ENCODE measurements at places on chromosomes 1 and 21.

GRCh38 chr1:40153073-40153770 lies 8.0 kb upstream of the RLF start:
- no peak for DNase-seq

- DNase-seq = no peak
Measured at GRCh38 chr21:43644609-43645008, 14.7 kb downstream of the HSF2BP start.

- DNase-seq = no peak
Measured at GRCh38 chr21:31566611-31567010, 92.9 kb upstream of the SOD1 start.

- DNase-seq = no peak
Measured at GRCh38 chr1:7356079-7356478, 415.0 kb upstream of the VAMP3 start.

GRCh38 chr1:5393603-5394002 lies 598.6 kb downstream of the NPHP4 start:
- DNase-seq = no peak

DNA sequence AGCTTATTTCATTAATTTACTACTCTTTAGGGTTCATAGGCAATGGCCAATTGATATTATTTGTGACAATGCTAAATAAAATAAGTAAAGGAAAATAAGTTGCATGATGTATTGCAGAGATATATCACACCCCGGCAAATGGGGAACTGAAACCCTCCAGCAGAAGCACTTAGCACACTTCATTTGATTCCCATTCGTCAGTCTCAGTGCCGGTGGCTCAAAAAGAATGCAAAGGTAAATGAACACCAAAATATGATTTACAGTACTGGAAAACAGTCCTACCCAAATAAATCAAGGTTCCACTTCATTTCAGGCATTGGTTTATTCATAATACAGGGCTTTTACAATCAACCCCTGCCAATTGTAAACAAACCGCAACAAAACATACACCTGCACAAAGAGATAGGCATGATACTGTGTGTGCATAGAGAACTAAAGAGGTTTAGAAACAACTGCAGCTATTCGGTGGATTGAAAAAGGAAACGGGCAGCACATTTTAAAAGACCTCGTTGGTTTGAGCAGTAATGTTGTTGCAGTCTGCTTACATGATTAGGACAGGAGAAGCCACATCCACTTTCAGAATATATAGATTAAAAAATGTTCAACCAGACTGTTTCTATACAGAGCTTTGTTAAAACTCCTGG lies 1019.2 kb downstream of the TTLL7 start:
- no peak for DNase-seq

DNA sequence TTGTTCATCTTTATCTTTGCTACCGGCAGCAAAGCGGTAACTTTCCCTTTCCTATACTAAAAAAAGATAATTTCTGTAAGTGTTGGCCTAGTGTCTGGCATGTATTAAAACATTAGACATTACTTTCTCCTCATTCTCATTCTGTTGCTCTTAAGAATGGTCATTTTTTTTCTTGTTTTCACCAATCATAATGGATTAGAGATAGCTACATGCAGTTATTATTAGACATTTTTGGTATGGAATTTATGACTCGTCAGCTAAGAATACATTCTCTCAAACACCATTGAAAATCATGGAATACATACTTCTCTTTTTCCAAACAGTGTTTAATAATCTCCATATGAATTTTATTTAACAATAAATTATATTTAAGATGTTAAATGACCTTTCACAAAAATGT lies 1154.6 kb downstream of the BRINP3 start:
- DNase-seq = no peak

- peak; percentile 37 for DNase-seq
Measured at GRCh38 chr1:87292684-87293493, 35.8 kb upstream of the LMO4 start.

- DNase-seq = no peak
Measured at GRCh38 chr21:33075128-33075527, 5.2 kb downstream of the OLIG1 start.

DNA sequence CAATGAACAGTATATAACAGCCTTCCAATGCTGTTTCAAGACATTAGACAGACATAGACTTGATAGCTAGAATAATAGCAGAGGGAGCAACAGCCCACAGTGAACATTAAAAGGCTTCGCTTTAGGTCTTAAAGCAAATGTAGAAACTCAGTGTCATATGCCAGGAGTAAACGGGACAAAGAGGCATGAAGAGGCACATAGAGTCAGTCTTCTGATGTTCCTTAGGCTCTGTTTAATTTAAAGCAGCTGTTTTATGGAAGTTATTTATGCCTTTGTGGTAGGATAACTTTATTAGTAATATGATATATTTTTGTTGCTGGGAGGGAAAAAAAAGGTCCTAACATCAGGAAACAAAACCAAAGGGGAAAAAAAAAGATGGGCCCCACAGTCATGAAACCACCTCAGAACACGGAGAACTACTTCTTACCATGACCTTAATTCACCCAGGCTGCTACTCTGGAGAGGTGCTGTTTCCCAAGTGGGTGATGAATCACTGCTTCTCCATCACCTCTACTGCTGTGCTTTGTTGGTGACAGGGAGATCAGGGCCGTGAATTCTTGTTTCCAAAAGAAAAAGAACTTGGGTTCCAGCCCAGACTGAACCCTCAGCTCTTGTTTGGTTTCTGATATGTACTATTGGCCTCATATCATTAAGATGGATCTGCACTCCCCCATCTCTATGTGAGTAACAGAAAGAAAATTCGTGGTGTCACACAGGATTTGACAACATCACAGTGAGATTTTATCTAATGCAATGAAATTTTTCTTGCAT lies 616.9 kb downstream of the KIF26B start:
- DNase-seq = no peak

GRCh38 chr1:13921190-13921589 lies 221.2 kb downstream of the PRDM2 start:
- DNase-seq = no peak

- DNase-seq = no peak
Measured at GRCh38 chr1:115837740-115838421, 3.0 kb downstream of the NHLH2 start.

DNA sequence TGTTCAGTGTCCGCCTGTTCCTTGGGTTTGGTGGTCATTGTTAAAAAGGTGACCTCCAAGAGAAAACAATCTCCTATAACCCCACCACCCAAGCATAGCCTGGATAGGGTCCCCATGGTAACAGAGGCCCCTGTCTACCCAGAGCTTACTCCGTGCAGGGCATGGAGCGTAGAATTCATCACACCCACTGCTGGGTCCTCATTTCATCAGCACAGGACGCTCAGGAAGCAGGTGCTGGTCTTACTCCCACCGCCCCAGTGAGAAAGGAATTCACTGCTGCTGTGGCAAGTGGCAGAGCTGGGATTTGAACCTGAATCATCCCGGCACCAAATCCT lies 37.0 kb downstream of the ARHGEF10L start:
- no peak for DNase-seq

- DNase-seq = no peak
Measured at GRCh38 chr1:119966020-119966419, 69.7 kb upstream of the ADAM30 start.

- no peak for DNase-seq
Measured at GRCh38 chr1:51414811-51415210, 84.4 kb upstream of the TTC39A start.

DNA sequence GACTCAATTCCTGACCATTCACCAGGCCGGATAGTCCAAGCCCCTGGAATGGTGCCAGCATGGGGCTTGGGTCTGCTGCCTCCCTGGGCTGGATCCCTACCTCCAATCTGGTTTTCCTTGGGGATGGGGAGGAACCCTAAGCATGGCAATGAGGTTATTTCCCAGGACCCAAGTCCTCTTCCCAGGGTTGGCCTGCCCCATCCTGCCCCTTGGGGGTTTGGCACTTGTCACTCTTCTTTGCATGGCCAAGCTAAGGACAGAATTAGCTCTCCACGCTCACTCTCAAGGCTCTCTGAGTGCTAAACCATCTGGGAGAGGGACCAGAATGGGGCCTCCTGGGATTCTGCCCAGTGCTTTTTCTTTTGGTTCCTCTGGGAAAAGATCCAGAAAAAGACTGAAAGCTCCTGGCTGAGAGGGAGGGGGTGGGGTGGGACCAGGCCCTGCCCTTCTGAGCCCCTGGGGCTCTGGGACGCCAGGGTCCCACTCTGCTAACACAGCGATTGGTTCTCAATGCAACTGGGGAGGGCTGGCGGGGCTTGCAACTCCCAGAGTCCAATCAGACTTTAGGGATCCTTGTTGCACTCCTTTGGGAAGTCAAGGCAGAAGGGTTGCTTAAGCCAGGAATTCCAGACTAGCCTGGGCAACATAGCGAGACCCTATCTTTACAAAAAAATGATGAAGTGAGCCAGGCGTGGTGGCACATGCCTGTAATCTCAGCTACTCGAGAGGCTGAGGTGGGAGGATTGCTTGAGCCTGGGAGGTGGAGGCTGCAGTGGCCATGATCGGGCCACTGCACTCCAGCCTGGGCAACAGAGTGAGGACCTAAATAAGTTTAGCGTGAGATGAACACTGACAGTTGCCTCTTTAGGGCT lies 52.7 kb downstream of the DHRS3 start:
- DNase-seq = no peak

GRCh38 chr1:200976634-200977033 lies 46.9 kb downstream of the KIF21B start:
- no peak for DNase-seq

- DNase-seq = no peak
Measured at GRCh38 chr1:77741316-77741715, 18.3 kb downstream of the USP33 start.

- DNase-seq = no peak
Measured at GRCh38 chr21:44318489-44319285, 18.8 kb downstream of the PFKL start.

DNA sequence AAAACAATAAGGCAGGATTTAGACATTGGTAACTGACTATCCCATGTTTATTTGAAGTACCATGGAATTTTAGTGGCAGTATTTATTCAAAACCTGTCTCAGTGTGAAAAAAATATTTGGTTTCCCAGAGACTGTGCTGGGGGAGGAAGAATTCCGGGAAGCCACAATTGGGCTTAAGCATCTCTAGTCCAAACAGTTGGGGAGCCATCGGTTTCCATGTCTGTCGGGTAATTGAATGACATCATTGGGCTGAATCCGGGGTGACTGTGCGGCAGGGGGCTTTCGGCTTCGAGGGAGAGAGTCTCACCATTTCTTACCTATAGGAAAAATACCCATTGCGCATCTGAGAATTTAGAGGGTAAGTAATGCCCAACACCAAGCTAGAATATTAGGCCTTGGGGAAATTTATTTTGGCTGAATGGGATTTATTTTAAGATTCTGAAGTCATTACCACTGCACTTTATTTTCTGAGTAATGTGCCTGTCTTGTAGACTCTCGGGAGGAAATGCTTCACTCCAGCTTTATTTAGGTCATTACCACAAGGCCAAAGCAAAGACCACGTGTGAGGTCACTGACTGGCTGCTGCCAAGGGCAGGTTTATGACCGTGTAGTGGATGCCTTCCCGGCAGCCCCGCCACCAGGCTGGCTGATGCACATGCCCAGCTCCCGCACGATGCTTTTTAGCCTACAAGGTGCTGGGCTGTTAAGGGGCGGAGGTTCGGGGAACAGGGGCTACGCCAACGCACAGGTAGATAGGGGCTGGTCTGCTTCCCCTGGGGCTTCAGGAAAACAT lies 23.1 kb upstream of the UMODL1 start:
- no peak for DNase-seq

DNA sequence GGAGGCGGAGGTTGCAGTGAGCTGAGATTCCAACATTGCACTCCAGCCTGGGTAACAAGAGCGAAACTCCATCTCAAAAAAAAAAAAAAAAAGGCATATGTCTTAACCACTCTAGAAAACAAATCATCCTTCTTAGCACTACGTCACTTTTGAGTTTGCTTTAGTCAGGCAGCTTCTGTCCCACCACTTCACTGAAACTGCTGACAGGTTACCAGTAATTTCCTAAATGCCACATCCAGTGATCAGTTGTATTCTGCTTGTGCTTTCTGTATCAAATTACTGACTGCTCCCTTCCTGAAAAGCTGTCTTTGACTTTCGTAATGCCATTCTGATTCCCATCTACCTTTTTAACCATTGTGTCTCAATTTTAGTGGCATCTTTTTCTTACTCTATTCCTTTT lies 21.7 kb downstream of the RCOR3 start:
- no peak for DNase-seq

GRCh38 chr1:31828926-31829690 lies 13.3 kb upstream of the SPOCD1 start:
- DNase-seq = no peak

GRCh38 chr1:69076631-69077030 lies 491.1 kb upstream of the LRRC7 start:
- DNase-seq = no peak

DNA sequence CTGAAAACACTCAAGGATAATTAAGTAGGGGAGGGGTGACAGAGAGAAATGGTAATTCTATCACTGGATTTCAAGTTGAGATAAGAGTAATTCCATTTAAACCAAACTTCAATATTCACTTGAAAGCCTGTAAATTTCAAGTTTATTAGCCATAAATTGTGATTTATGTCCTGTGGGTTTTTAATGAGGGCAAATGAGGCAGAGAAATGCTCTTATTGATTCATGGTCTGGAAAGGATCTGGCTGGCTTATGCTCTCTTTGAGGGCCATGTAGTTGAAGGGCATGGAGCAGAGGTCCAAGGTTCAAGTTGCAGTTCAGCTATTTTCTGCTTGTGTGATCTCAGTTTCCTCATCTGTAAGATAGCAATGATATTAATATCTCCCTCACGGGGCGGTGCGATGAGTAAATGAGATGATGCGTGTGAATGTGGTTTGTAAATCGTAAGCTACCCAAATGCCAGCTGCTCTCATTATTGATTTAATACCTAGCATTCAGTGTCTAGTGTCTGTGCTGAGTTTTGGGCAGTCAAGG lies 12.3 kb downstream of the OLFML3 start:
- DNase-seq = no peak

- no peak for DNase-seq
Measured at GRCh38 chr1:198888379-198888943, 249.6 kb downstream of the PTPRC start.

GRCh38 chr1:227043755-227044154 lies 103.7 kb downstream of the COQ8A start:
- DNase-seq = no peak

DNA sequence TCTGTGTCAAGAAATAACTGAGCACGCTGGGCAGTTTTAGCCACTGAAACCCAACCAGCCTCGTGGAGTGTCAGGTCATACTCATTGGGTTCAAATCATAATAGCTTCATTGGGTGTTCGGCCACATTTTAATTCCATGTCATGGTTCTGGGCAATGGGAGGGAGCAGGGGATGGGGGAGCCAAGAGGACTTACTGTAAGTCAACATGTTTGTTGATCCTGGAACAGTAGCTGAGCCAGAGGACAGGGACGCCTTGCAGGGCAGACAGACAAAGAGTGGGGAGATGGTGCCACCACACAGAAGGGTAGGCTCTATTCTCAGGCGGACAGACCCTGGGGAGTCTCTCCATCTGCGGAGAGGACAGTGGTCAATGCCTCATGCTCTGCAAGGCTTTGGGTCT lies 161.1 kb downstream of the ZBTB18 start:
- DNase-seq = no peak

- DNase-seq = no peak
Measured at GRCh38 chr1:213123087-213123486, 72.0 kb downstream of the RPS6KC1 start.

All from stimulated activated CD4-positive, alpha-beta T cell treated with anti-CD3 and anti-CD28 coated beads, TNF-alpha, amount 100 ng/mL, for 4 hours (primary cell).